Trophoblast cell (in vitro differentiated cells and primary cell): ENCODE measurements at places on chromosomes 13 and 19.
A peak's percentile ranks its signal among the peaks of the same experiment; 100 is the strongest.

- peak; percentile 34 for DNase-seq
- H3K36me3 ChIP-seq, result peaks cover 2% of the 10 kb centered on the region
- H3K27me3 ChIP-seq, result no peaks in the 10 kb centered on the region
Measured at GRCh38 chr13:96993634-96994016, 651 bp downstream of the OXGR1 start.

DNA sequence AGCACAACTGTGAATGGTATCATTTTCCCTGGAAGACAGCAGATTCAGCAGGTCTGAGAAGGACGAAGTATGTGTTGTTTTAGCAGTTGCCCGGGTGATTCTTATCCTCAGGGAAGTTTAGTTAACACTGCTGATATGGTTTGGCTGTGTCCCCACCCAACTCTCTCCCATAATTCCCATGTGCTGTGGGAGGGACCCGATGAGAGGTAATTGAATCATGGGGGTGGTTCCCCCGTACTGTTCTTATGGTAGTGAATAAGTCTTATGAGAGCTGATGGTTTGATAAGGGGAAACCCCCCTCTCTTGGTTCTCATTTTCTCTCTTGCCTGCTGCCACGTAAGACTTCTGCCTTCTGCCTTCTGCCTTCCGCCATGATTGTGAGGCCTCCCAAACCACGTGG, 81.0 kb upstream of the UBAC2 start:
- H3K4me3 ChIP-seq, result no peak overlapping the region
- peaks cover 4% of the 10 kb centered on the region for H3K4me1 ChIP-seq
- no peaks in the 10 kb centered on the region for H3K27me3 ChIP-seq
- H3K36me3 ChIP-seq, result no peaks in the 10 kb centered on the region

GRCh38 chr13:106597749-106598395, 29.9 kb upstream of the ARGLU1 start:
- H3K36me3 ChIP-seq, result no peaks in the 10 kb centered on the region
- H3K27ac ChIP-seq, result no peak overlapping the region
- H3K4me1 ChIP-seq, result no peaks in the 10 kb centered on the region
- H3K4me3 ChIP-seq, result no peak overlapping the region
- no peaks in the 10 kb centered on the region for H3K27me3 ChIP-seq
- DNase-seq, result no peak

DNA sequence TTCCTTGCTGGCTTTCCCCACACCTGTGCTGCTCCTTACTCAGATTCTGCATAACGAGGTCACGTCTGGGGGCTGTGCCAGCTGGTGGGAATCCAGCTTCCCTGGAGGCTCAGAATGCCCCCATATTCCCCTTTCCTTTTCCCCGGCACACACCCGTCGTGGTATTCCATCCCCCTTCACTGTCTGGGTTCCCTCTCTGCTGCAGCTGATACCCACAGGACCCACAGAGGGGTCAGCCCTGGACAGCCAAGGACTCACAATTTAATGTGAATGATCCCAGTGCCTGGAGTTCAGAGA, 4.2 kb upstream of the MYH14 start:
- no peaks in the 10 kb centered on the region for H3K36me3 ChIP-seq
- no peak overlapping the region for H3K4me3 ChIP-seq
- no peak for DNase-seq

- no peaks in the 10 kb centered on the region for H3K27me3 ChIP-seq
- H3K4me3 ChIP-seq, result no peak overlapping the region
- no peak overlapping the region for H3K27ac ChIP-seq
- no peak for DNase-seq
Measured at GRCh38 chr19:30630289-30631032, 258.3 kb downstream of the ZNF536 start.

DNA sequence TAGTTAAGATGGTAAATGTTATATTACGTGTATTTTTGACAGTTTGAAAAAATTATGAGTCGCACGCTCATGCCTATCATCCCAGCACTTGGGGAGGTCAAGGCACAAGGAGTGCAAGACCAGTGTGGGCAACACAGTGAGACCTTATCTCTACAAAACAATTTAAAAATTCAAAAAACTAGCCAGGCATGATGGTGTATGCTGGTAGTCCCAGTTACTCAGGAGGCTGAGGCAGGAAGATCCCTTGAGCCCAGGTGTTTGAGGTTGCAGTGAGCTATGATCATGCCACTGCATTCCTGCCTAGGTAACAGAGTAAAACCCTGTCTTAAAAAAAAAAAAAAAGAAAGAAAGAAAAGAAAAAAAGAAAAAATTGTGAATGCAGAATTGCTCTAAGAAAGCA, 58.0 kb downstream of the TBC1D4 start:
- peak; percentile 70 for DNase-seq
- H3K4me3 ChIP-seq, result no peak overlapping the region
- no peaks in the 10 kb centered on the region for H3K27me3 ChIP-seq
- H3K36me3 ChIP-seq, result no peaks in the 10 kb centered on the region
- H3K4me1 ChIP-seq, result no peaks in the 10 kb centered on the region

- no peak overlapping the region for H3K4me3 ChIP-seq
- H3K27me3 ChIP-seq, result no peaks in the 10 kb centered on the region
- H3K27ac ChIP-seq, result no peak overlapping the region
Measured at GRCh38 chr13:45410001-45410400, 8.2 kb downstream of the SLC25A30 start.

GRCh38 chr13:48876289-48876688, 99.4 kb upstream of the FNDC3A start:
- H3K36me3 ChIP-seq, result no peaks in the 10 kb centered on the region
- no peak for DNase-seq
- no peaks in the 10 kb centered on the region for H3K27me3 ChIP-seq
- H3K4me1 ChIP-seq, result no peaks in the 10 kb centered on the region

DNA sequence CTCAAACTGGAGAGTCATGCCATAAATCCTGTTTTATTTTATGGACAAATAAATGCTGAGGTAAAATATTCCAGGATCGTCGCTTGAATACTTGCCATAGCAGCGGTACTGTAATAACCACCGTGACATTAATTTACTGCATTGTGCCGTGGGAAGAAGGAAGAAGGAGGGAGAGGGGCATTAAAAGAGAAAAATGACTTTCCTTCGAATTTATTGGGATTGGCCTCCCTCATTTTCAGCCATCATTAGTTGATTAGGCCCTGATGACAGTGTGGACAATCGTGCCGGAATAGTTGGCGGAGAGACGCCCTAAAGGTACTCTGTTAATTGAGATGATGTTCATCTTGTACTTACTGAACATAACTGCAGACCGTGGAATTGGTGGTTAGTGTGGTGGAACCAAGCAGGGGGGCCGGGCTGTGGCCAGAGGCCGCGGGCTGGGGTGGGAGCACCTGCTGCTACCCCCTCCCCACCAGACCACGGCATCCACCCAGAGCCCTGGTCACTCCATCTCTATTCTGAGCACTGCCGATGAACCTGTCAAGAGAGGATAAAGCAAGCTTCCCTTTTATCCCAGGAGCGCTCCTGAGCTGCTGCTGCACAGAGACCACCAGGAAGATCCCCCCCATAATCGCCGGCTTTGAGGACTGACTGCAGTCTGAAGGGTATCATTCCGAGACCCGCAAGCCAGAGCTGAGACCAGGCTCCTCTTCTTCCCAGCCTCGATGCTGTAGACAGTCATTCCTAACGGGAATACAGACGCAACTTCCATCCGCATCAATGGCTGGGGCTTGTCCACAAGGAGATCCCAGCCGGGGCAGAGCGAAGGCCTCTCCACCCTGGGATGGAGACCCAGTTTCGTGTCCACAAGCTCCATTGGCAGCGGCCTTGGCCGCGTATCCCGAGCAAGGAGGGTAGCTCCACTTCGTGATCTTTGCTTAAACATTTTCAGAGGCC, 168.3 kb upstream of the TSHZ3 start:
- H3K27me3 ChIP-seq, result no peaks in the 10 kb centered on the region
- H3K4me3 ChIP-seq, result no peak overlapping the region
- H3K4me1 ChIP-seq, result no peaks in the 10 kb centered on the region

- no peaks in the 10 kb centered on the region for H3K27me3 ChIP-seq
- no peak for DNase-seq
- H3K27ac ChIP-seq, result no peak overlapping the region
- H3K36me3 ChIP-seq, result no peaks in the 10 kb centered on the region
Measured at GRCh38 chr13:42807866-42808265, 26.5 kb downstream of the FAM216B start.
